CD4-positive, alpha-beta T cell treated with Interleukin-12 subunit alpha and Interleukin-12 subunit beta, for 1 hour (primary cell): ENCODE measurements at places on chromosomes 4 and X.

DNA sequence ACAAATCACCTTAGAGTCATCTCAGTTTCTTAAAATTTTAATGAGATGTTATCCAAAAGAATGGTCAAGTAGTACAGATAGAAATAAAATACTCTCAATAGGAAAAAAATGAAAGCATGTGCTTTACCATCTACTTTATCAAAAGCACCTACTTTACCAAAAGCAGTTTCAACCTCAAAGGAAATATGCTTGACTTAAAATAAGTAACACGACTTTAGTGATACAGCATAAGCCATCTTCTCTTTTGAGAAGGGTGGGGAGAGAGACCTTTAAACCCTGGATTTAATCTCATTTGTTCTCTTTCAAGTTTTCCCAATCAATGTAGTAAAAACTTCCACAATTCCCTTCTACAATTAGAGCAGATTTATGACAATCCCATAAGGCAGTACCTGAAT lies 26.5 kb downstream of the OTUD4 start:
- no peak for DNase-seq

DNA sequence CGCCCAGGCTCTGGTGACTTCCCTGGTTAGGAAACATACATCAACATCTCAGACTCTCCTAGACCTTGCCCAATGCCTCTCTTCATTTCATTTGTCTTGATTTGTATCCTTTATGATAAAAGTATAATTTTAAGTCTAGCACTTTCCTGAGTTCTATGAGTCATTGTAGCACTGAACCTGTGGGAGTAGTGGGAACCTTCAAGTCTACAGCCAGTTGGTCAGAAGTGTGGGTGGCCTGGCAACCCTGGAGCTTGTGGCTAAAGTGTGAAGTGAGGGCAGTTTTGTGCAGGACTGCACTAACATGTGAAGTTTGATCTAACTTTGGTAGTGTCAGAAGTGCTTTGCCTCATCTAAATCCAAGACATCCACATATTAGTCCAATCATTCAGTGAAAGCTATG lies 259.3 kb upstream of the IGFBP7 start:
- DNase-seq = no peak

- DNase-seq = peak; percentile 41
Measured at GRCh38 chr4:112515198-112516065, 548 bp downstream of the NEUROG2 start.

- no peak for DNase-seq
Measured at GRCh38 chr4:23369331-23369730, 520.5 kb downstream of the PPARGC1A start.

GRCh38 chr4:56611501-56611900 lies 69.6 kb downstream of the HOPX start:
- DNase-seq = no peak

GRCh38 chr4:114040319-114041116 lies 61.1 kb upstream of the ARSJ start:
- no peak for DNase-seq

DNA sequence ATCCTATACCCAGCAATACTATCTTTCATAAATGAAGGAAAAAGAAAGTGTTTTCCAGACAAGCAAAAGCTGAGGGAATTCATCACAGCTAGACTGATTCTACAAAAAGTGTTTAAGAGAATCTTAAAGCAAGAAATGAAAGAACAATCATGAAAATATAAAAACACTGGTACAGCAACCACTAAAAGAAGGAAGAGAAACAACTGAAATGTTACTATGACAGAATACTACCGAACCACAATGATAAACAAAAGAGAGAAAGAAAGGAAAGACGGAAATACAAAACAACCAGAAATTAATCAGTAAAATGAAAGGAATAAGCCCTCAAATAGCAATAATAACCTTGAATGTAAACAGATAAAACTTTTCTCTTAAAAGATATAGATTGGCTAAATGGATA lies 110.8 kb upstream of the AFF2 start:
- no peak for DNase-seq

DNA sequence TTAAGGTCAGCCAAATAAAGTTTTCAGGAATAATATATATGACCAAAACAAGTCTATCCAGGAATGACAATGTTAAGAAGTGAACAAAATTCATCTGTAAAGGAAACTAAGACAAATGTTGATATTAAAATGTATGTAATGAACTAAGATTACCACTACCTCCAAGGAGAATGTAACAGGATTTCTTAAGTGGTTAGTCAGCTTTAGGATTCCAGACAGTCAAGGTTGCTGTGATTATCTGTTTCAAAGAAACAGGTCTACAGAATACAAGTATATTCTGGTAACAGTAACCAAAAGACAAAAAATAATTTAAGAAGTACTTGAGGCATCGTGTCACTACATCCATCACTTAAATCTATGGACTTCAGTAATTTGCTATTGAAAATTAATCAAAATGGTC lies 172.8 kb downstream of the SCFD2 start:
- DNase-seq = no peak

DNA sequence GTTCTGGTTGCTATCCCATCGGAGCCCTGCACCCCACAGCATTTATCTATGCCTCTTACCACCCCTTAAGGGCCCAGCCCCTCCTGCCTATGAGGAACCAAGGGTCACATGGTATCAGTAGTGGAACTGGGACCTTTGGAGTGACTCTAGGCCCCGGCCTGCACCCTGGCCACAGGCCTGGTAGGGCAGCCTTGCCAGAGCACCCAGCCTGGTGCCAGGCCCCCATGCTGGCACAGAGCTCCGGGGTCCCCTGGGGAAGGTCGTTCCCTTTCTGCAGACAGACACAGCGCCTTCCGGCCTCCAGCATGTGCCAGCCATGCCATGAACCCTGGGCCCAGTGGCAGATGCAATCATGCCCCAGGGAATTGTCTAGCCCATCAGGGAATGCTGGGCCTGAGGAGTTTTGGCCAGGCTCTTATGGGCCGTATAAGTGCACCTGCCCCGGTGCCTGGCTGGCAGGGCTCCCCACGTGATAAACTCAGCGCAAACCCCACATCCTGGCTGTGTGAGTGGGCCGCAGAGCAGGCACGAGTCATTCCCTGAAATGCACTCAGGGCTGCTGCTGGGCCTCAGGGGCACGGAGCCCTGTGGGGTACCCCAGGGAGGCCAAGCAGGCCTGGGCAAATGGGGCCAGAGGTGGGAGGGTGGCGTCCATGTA lies 19.8 kb upstream of the ADD1 start:
- DNase-seq = no peak
